Stimulated activated CD4-positive, alpha-beta T cell treated with anti-CD3 and anti-CD28 coated beads, Interleukin-4, amount 100 ng/mL, for 4 hours (primary cell): ENCODE measurements at places on chromosomes 7 and 10.

DNA sequence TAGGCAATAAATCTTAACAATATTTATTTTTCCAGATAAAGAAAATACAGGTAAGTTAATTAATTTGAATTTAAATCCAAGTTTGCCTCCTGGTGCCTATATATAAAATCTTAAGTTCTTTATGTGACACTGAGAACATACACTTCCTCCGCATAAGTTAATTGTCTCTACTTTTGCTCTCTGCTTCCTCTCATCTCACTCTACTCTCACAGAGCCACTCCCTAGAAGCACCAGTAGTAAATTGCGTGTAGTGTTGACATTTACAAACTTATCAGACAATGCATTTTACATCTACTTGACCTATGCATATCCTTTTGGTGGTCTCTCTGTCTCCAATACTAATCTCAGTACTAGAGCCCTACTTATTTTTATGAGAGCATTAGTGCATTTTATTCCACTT is 144.5 kb downstream of the ETV1 start:
- no peak for DNase-seq

GRCh38 chr7:158239290-158239981 is 348.2 kb downstream of the PTPRN2 start:
- no peak for DNase-seq

DNA sequence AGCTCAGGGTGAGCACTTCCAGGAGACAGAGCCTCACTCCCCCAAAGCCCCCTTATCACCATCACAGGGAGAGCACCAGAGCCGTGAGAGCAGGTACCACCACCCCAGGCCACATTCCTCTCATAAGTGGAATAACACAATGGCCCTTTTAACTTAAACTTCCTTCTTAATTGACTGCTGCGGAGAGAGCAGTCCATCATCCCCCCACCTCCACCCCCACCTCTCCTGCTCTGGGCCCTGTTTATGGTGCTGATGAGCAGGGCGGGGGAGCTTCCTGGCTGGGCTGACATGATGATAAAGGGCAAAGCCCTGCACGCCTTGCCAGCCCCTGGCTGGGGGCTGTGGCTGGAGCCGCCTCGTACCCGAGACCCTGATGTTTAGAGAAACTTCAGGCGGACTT is 81.4 kb upstream of the PODXL start:
- DNase-seq = no peak

DNA sequence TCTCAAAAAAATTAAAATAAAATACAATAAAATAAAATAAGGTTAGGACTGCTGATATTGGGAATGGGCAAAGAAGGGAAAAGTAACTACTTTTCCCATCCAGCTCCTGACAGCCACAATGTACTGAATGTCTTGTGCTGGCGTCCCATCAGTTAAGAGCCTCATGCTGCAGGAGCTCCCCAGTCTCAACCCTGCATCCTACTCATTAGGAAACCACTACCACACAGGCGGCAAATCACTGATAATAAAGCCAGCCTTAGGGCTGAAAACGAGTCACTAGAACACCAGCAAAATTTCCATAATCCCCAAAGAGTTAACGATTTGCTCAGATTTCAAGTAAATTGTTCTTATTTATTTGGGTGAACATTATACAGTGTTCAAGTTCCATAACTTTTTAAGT is 4.3 kb downstream of the YWHAG start:
- DNase-seq = no peak

DNA sequence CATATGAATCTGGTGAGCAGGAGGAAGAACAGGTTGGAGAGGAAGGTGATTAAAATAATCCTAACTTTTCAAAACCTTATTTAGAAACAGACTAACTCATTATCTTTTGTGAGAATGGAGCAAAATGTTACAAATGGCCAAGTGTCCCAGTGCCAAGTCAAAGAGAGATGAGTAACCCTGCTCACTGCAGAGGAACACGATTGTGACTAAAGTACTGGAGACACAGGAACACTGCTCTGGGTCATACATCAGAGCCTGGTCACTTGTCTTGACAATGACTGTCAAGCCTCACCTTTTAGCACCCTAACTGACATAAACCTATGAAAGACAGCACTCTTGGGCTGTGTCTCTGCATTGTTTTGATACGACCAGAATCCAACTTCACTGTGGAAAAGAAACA is 108.8 kb downstream of the SGMS1 start:
- DNase-seq = no peak
